ENCODE measurements at places on chromosomes 3 and 15. TPM values are rescaled to one million over a fixed set of nuclear protein-coding genes. Genes with fewer than 3 reads are reported as not detected.

The KCNH8 gene
- total RNA-seq, result under 0.01 TPM

The PCOLCE2 gene
- total RNA-seq, result 6.7 TPM

The RBM6 gene
- 46.1 TPM for total RNA-seq

The DPPA4 gene
- 0.26 TPM for total RNA-seq

The SCG5 gene
- total RNA-seq, result 46.2 TPM

The MASP1 gene
- total RNA-seq, result 328 TPM

The GABRB3 gene
- total RNA-seq, result 1.5 TPM

The LPP gene
- total RNA-seq, result 89.6 TPM

The ACY1 gene
- total RNA-seq, result 36.0 TPM

The ST6GAL1 gene
- total RNA-seq, result 0.83 TPM

The NISCH gene
- 69.9 TPM for total RNA-seq

The GOLGA8R gene
- total RNA-seq, result 1.3 TPM

The P2RY12 gene
- 1.8 TPM for total RNA-seq

The CPLX3 gene
- not detected for total RNA-seq

The SLC24A5 gene
- total RNA-seq, result not detected

The CD200R1 gene
- not detected for total RNA-seq

The TWF2 gene
- total RNA-seq, result 76.3 TPM

The AADACL2 gene
- total RNA-seq, result under 0.01 TPM

The DNASE1L3 gene
- total RNA-seq, result not detected

The SNAPC5 gene
- total RNA-seq, result 28.6 TPM

The COL6A5 gene
- under 0.01 TPM for total RNA-seq

The GOLGA6L7 gene
- not detected for total RNA-seq

The TRH gene
- not detected for total RNA-seq

The BSN gene
- under 0.01 TPM for total RNA-seq

The MCF2L2 gene
- total RNA-seq, result under 0.01 TPM

Measured in fibroblast of lung (primary cell).